ENCODE measurements at places on chromosomes 4 and X. TPM values are rescaled to one million over a fixed set of nuclear protein-coding genes. Genes with fewer than 3 reads are reported as not detected.

DNA sequence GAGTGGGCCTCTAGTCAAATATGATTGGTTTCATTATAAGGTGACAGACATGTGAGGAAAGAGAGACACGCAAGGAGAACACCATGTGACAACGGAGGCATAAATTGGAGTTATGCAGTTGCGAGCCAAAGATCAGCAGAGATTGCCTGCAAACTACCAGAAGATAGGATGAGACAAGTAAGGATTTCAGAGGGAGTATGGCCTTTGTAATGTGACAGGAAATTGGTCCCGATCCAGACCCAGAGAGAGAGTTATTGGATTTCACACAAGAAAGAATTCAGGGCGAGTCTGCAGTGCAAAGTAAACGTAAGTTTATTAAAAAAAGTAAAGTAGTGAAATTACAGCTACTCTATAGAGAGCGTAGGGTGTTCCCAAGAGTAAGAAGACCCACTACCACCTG, 35.7 kb upstream of the NDST4 start:
- no peak for DNase-seq

CPE gene
- 385 TPM for total RNA-seq

DNA sequence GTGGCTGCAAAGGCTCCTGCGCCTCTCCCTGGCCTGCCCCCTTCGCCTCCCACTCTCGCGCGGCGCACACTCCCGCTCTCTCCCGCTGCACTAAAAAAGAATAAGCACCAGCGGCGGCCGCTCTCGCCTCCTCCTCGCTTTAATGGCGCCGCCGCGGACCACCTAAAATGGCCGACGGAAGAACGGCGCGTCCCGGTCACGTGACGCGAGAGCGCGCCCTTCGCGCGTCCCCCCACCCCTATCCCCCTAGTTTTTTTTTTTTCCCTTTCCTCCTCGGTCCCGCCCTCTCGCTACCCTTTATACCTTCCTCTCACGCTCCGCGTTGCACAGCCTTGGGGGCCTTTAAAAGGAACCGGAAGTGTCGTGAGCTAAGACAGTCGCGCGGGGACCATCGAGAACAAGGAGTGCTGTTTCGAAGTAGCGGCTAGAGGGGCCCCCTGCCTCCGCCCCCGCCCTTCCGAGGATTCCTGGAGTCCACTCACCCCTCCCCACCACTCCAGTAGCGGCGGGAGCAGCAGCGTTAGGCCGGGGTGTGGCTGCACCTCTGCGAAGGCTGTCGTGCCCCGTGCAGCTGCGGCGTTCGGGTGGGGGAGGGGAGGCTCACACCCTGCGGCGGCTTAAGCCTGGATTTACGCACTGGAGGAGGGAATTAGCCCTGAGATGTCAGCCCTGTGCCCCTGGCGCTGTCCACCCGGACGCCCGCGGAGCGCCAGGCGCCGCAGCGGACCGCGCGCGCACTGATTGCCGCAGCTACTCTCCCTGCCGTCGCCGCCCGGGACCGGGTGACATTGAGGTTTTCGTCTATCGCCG, at the start of gene HNRNPD:
Gene HNRNPD, minus strand, starts transcription at position 176 of the 810 bp plus-strand sequence. CDS start 313 bp downstream, outside the sequence.
- DNase-seq, result peak; percentile 99

PHEX gene
- 0.24 TPM for total RNA-seq

DNA sequence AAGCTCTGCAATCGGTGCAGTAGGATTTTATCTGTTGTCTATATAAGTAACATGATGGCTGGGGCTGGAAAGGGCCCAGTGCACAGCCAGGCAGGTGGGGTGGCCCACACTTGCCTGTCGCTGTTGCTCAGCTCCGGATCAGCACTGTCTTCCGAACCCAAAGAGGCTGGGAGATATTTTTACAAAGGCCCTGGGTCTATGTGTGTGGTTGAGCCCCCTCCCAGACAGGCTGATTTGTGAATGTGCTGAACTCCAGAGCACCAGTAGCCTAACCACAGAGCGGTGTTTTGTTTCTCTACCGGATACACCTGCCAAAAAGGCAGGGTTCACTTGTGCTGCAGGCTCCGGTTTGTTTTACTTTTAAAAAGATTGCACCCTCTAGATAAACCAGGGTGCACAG, 33.5 kb upstream of the CHRNA9 start:
- DNase-seq, result no peak

DNA sequence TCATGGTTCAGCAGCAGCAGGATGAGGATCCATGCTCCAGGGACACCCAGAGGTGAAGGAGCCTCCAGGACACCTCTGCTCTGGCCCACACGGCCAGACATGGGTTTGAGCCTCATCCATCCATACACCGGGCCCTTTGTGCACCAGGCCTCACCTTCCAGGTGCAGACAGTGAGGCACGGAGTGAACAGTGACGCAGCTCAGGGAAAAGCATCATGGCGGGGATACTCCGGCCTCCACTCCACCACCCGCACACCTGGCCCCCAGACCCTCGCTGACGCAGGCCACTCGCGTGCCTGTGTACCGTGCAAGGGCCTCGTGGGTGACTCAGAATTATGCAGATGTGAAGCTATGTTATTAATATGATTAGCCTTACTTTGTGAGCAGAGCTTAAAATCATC, 33.3 kb downstream of the ADRA2C start:
- DNase-seq, result no peak

DNA sequence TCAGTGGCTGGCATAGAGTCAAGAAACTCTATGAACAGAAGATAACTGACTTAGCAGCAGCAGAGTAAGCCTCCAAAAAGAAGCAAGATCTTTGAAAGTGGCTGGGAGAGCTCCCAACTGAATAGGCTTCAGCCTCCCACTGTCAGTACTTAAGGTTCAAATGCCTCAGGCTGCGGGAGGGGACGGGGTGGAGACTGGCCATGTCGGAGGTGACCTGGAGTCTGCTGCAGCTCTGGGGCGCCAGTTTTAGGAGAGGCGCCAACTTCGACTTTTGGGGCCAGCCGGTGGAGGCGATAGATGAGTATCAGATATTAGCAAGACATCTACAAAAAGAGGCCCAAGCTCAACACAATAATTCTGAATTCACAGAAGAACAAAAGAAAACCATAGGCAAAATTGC, 67.3 kb downstream of the TMEM144 start:
- DNase-seq, result no peak

DNA sequence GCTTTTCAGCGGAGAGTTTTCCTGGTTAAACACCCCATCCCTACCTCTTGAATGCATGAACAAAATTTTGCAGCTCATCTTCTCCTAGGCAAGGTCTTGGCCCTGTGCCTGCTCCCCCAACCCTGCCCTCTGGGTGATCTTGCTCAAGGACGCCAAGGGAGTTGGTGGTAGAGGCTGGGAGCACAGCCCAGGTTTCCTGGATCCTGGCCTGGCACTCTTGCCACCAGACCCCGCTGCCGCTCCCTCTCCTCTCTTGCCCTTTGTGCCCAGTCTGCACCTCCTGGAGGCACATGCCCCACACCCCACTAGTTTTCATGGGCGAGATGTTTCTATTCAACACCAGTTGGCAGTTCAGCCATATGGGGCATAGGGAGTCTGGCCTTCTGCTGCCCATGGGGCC, 37.3 kb downstream of the TSC22D3 start:
- no peak for DNase-seq

SLC25A14 gene
- total RNA-seq, result 16.0 TPM

FAM9B gene
- not detected for total RNA-seq

TCEAL2 gene
- total RNA-seq, result 1.8 TPM

XIAP gene
- 53.1 TPM for total RNA-seq

DNA sequence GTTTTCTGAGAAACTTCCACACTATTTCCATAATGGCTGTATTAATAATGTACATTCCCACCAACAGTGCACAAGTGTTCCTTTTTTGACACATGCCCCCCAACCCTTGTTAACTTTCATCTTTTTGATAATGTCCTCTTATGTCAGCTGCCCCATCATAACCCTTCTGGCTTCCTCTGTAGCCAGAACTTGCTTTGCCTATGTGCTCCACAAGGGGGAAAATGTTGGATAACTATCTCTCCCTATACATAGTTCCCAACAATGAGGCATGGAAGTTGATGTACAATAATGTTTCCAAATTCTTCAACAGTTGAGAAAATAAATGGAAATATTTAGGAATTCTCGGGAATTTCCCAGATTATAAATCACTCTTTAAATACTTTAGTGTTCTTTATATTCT, 142.9 kb downstream of the ASB9 start:
- no peak for DNase-seq

- DNase-seq, result no peak
Measured at GRCh38 chr4:139559089-139559479, 3.1 kb upstream of the SETD7 start.

SUPT20HL1 gene
- total RNA-seq, result not detected

DNA sequence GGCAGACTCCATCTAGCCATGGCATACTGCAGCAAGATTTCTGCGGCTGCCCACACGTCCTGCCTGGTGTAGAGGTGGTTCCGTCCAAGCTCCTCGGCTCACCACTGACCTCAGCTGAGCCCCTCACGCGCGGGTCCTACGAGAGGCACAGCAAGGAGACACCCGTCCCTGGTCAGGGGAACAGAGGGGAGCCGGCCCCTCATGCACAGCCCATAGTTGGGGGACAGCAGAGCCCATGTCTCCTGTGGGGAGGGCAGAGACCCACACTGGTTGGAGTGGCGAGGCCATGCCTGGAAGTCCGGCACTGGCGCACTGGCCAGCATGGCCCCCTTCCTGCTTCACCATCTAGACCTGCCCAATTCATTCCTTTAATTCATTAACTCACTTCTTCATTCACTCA, 80.8 kb downstream of the HTRA3 start:
- no peak for DNase-seq

DNA sequence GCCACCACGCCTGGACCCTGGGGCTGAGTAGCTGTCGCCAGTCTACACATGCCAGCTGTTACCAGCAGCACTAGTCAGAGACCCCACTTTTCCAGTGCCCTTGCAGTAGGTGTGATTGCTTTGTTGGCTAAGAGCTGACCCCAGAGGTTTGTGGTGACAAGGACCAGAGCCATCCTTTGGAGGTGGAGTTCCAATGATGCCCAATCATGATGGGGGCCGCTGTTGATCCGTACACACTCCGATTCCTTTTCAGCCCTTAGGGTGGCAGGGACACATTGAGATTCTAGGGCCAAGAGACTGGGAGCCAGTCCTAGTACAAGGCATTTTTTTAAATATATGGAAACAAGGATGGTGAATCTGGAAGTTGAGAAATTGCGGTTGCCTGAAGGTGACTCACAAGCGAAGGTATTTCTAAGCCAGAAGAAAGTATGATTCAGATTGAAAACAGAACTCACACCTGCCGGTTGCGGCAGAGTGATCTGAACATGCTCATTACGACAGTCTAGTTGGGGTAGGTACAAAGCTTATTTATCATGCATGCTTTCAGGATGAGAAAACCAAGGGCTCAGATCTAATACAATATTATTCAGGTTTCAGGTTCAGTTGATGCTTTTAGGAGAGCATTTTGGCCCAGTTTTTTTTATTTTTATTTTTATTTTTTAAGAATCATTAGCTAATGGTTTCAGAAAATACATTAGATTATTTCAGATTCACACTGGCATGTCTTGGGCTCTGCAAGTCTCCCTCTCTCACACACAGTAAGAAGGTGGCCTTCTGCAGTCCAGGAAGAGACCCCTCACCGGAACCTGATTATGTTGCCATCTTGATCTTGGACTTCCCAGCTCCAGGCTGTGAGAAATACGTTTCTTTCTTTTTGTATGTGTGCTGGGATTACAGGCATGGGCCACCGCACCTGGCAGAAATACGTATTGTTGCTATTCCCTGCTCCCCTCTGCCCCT, 43.4 kb downstream of the SHROOM2 start:
- DNase-seq, result peak; percentile 92

- DNase-seq, result no peak
Measured at GRCh38 chrX:34379891-34380290, 247.8 kb upstream of the FAM47A start.

DNA sequence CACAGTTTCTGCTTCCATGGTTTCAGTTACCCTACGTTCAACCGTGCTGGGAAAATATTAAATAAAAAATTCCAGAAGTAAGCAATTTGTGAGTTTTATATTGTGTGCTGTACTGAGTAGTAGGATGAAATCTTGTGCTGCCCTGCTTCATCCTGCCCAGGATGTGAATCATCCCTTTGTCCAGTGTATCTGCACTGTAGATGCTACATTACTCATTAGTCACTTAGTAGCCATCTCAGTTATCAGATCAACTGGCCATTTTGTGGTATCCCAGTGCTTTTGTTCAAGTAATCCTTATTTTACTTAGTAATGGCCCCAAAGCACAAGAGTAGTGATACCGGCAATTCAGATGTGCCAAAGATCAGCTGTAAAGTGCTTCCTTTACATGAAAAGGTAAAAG, 97.9 kb downstream of the COX18 start:
- peak; percentile 97 for DNase-seq

- DNase-seq, result no peak
Measured at GRCh38 chr4:40622913-40623312, 6.8 kb downstream of the RBM47 start.

PDHA1 gene
- 158 TPM for total RNA-seq

GRCh38 chrX:120751683-120752082, 121.8 kb upstream of the C1GALT1C1 start:
- no peak for DNase-seq

GRCh38 chrX:45756557-45756956, 555.9 kb upstream of the DIPK2B start:
- peak; percentile 31 for DNase-seq

DCX gene
- total RNA-seq, result 2.4 TPM

- DNase-seq, result peak; percentile 58
Measured at GRCh38 chr4:1010395-1011021, 918 bp upstream of the FGFRL1 start.

TLR2 gene
- total RNA-seq, result 0.79 TPM

- DNase-seq, result peak; percentile 82
Measured at GRCh38 chrX:73577361-73577760, 14.4 kb downstream of the CHIC1 start.

NUDT10 gene
- 6.6 TPM for total RNA-seq

DNA sequence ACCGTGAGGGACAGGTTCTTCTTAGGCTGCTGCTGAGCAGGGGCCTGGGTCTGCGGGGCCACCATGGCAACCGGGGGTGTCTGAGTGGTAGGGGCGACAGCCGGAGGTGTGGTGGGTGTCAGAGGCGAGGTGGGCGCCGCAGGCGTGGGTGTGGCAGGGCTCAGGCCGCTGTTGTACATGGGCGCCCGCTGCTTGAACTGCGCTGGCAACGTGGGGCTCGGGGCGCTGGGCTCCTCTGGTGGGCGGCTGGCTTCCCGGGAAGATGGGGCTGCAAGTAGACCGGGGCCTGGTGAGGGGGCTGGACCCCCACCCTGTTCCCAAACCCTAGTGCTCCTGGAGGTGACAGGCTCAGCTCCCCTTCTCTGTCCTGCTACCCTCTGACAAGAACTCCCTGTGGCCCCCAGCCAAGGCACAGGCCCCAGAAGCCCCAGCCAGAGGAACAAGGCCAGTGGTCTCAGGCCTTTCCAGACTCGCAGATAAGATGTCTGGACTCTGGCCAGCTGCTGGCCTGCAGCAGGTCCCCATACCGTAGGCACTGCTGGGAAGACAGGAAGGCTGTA, 24.8 kb downstream of the NELFA start:
- DNase-seq, result no peak
